ENCODE measurements at places on chromosomes 7 and 10.
A peak's percentile ranks its signal among the peaks of the same experiment; 100 is the strongest.

- H3K36me3 ChIP-seq: peaks cover 74% of the 10 kb centered on the region
- H3K27ac ChIP-seq: no peak overlapping the region
- H3K27me3 ChIP-seq: no peaks in the 10 kb centered on the region
- no peak overlapping the region for H3K4me3 ChIP-seq
- peaks cover 9% of the 10 kb centered on the region for H3K4me1 ChIP-seq
These were observed 14.8 kb downstream of the INHBA start for GRCh38 chr7:41688012-41688625.

GRCh38 chr7:124728610-124729009 is 37.0 kb downstream of the GPR37 start:
- H3K27ac ChIP-seq: no peak overlapping the region
- no peak overlapping the region for H3K4me3 ChIP-seq
- H3K36me3 ChIP-seq: no peaks in the 10 kb centered on the region
- H3K27me3 ChIP-seq: no peaks in the 10 kb centered on the region

- no peaks in the 10 kb centered on the region for H3K4me1 ChIP-seq
- H3K27ac ChIP-seq: no peak within 1 kb of the TSS
- no peak within 1 kb of the TSS for H3K4me3 ChIP-seq
- DNase-seq: peak; percentile 49
- H3K27me3 ChIP-seq: peaks cover 13% of the 10 kb centered on the region
These were observed at the start of gene KCP for GRCh38 chr7:128910569-128910945. Gene KCP (minus strand): TSS chr7:128910709. CDS start chr7:128910676, 33 bp downstream.

DNA sequence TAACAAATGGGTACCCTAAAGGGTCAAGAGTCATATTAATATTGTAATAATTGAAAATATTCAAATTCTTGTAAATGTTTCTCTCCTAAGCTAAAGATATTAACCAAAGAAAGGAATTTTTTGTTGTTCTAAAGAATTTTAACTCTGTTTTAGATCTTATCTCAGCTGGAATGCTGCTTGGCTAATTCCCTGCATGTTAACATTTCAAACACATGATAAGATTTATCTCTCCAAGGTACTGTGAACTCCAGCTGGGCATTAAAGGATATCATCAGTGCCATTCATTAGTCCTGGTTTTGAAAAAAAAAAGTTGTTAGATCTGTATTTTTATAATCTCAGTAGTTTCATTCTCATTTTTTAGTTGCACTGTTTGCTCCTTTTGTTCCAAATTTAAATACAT is 76.9 kb downstream of the MAPK8 start:
- H3K27me3 ChIP-seq: no peaks in the 10 kb centered on the region
- no peaks in the 10 kb centered on the region for H3K36me3 ChIP-seq
- no peak for DNase-seq
- H3K4me3 ChIP-seq: no peak overlapping the region

DNA sequence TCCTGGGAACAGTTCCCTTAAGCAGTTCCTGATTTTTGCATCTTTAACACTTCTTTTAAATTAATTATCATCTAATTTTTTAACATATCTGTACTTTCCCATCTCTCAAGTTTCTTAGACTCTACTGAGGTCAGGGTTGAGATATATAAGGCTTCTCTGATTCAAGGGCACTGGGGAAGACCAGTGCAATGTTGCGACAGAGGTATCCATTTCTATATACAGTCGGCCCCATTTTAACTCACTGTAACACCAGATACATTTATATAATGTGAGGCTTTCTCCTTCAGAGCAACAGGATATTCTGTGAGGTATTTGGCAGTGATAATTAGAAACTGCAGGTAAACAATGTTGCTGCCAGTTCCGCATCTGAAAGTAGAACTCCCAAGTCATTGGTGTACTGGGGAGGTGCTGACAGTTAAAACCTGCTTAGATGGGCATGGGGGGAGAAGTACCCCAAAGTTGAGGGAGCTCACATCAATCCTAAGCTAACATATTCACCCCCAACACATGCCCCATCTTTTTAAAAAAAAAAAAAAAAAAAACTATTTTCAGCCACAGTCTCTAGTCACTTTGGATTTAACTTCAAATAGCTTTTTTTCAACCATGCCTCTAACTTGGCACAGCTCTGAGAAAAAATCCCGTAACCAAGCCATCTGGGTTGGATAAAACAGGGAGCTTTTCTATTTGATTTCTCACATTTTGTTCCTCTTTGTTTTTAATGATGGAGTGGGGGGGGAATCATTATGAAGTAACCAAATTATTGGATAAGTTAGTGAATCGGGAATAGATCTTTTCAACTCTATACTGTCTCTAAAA is 62.9 kb downstream of the REEP3 start:
- H3K36me3 ChIP-seq: no peaks in the 10 kb centered on the region
- no peak for DNase-seq

DNA sequence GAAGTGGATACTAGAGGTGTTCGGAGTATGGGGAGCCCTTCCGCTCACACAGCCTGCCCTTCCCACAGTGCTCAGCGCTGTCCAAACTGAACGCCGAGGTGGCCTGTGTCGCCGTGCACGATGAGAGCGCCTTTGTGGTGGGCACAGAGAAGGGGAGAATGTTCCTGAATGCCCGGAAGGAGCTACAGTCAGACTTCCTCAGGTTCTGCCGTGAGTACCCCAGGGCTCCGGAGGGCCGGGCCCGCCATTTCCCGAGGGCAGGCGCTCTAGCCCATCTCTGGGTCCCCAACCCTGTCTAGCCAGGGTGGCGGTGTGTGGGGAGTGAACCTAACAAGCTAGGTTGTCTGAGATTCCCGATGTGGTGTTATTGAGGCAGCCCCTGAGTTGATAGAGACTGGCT is 59.1 kb downstream of the GTF2IRD1 start:
- no peaks in the 10 kb centered on the region for H3K27me3 ChIP-seq
- H3K4me3 ChIP-seq: no peak overlapping the region
- no peak for DNase-seq
- H3K4me1 ChIP-seq: peaks cover 22% of the 10 kb centered on the region
- H3K36me3 ChIP-seq: no peaks in the 10 kb centered on the region
- peak overlapping the region; percentile 5 for H3K27ac ChIP-seq
